ENCODE measurements at places on chromosomes 12 and 14. TPM values are rescaled to one million over a fixed set of nuclear protein-coding genes. Genes with fewer than 3 reads are reported as not detected.

Gene CD27
- not detected for total RNA-seq

Gene CACNB3
- 14.1 TPM for total RNA-seq

Gene RNASE7
- not detected for total RNA-seq

Gene HHIPL1
- total RNA-seq, result 2.6 TPM

Gene ZDHHC22
- total RNA-seq, result not detected

Gene TMEM229B
- 0.15 TPM for total RNA-seq

Gene C1R
- total RNA-seq, result 5.3 TPM

Gene SLC7A7
- 10.1 TPM for total RNA-seq

Gene AICDA
- not detected for total RNA-seq

Gene ALX1
- not detected for total RNA-seq

Gene PRDM4
- 17.2 TPM for total RNA-seq

Gene AMN
- 0.32 TPM for total RNA-seq

Gene IL23A
- total RNA-seq, result not detected

Gene STXBP6
- total RNA-seq, result not detected

Gene GTF2A1
- total RNA-seq, result 17.2 TPM

Gene AKAP3
- total RNA-seq, result 0.97 TPM

Gene ACOT6
- 0.30 TPM for total RNA-seq

Gene RNASE9
- not detected for total RNA-seq

Gene KRT80
- total RNA-seq, result 11.1 TPM

Gene CCDC175
- not detected for total RNA-seq

Gene MBIP
- total RNA-seq, result 9.1 TPM

Gene SLC6A15
- 0.65 TPM for total RNA-seq

Gene C1QL4
- total RNA-seq, result not detected

Gene PROX2
- not detected for total RNA-seq

Gene SERPINA1
- total RNA-seq, result not detected

Gene CLEC14A
- 540 TPM for total RNA-seq

Gene RAB21
- total RNA-seq, result 28.9 TPM

Gene LIN7A
- 1.8 TPM for total RNA-seq

Gene LMO3
- total RNA-seq, result not detected

Gene TAOK3
- 36.2 TPM for total RNA-seq

Gene OR10AD1
- total RNA-seq, result under 0.01 TPM

Gene KRT85
- not detected for total RNA-seq

Gene SYCP3
- total RNA-seq, result 0.30 TPM

Gene GPX2
- total RNA-seq, result not detected

Gene PPP1R3E
- 0.76 TPM for total RNA-seq

Gene PIWIL1
- total RNA-seq, result not detected

Gene FAM186B
- total RNA-seq, result 0.32 TPM

Gene C12orf54
- not detected for total RNA-seq

Gene VRK1
- 71.5 TPM for total RNA-seq

Gene IKBIP
- total RNA-seq, result 74.5 TPM

Gene GLT1D1
- total RNA-seq, result not detected

Gene SLCO1B1
- not detected for total RNA-seq

Gene CCDC177
- total RNA-seq, result not detected

Gene FKBP3
- 52.1 TPM for total RNA-seq

Gene MDGA2
- total RNA-seq, result not detected

Gene SSPN
- 0.61 TPM for total RNA-seq

Gene CCDC197
- total RNA-seq, result not detected
